Large intestine (tissue), 12 donors: ENCODE measurements at places on chromosomes 4 and X. TPM values are rescaled to one million over a fixed set of nuclear protein-coding genes. Genes with fewer than 3 reads are reported as not detected.

The SCML2 gene
- polyA plus RNA-seq, result 6.1 TPM

The ARHGEF9 gene
- 32.5 TPM for polyA plus RNA-seq

The TRIM61 gene
- polyA plus RNA-seq, result 6.0 TPM

The NSG1 gene
- 30.1 TPM for polyA plus RNA-seq

The UGT2B10 gene
- 0.25 TPM for polyA plus RNA-seq

The ERAS gene
- polyA plus RNA-seq, result 0.27 TPM

The LONRF3 gene
- 3.0 TPM for polyA plus RNA-seq

The GYPB gene
- polyA plus RNA-seq, result 3.4 TPM

The EDA gene
- polyA plus RNA-seq, result 25.1 TPM

GRCh38 chr4:48910511-48910910 is 3.9 kb upstream of the OCIAD2 start:
- no peak for DNase-seq

GRCh38 chrX:40013266-40014195 is 84.2 kb downstream of the BCOR start:
- peak; percentile 92 for DNase-seq

DNA sequence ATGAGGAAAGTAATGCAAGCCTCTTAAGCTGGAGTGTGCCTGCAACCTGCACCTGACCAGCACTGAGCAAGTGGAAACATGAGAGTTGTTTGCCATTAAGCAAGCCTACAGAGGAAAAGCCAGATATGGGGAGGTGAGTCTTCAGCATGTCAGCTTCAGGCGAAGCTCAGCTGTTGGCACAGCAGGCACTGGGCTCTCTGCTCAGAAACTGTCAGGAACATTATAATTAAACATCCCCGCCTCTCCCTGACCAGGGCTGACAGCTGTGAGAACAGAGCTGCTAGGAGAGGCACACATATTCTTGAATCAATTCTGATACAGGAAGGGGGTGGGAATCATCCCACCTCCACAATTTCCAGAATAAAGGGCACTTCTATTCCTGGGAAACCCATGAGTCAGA is 19.0 kb upstream of the DCX start:
- no peak for DNase-seq

- no peak for DNase-seq
These were observed 107.1 kb downstream of the FAM193A start for GRCh38 chr4:2643555-2643954.

DNA sequence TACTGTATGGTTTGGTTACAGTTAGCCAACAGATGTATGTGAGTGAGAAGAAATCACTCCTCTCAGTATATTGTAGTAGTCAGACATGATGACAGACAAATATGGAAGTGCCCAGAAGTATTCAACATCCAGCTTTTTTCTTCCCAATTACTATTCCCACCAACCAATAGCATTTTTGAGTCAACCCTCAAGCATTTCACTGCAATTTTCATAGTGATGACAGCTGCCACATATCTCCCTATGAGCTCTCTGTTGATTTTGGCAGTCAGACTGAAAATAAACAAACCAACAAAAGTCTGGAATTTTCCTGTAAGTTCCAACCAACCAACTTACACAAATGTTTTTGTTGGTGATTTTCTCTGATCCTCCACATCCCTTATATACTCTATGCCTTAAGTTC is 8.2 kb upstream of the TRAM1L1 start:
- DNase-seq, result no peak

DNA sequence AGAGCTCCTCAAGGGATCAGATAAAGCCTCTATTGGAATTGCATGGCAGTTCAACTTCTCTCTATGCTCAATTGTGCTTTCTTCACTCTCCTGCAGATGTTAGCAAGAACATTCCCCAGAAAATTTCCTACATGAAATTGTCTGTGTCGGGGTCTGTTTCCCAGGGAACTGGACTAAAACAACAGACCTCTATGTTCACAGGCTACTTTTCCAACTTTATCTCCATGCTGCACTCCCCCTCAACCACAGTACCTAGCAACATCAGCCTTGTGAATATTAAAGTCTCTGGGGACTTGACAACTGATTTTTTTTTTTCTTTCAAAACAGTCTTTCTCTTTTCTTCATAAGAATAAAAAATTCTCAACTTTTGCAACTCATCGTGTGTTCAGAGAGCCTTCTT is 1470.8 kb upstream of the ADGRL3 start:
- no peak for DNase-seq

DNA sequence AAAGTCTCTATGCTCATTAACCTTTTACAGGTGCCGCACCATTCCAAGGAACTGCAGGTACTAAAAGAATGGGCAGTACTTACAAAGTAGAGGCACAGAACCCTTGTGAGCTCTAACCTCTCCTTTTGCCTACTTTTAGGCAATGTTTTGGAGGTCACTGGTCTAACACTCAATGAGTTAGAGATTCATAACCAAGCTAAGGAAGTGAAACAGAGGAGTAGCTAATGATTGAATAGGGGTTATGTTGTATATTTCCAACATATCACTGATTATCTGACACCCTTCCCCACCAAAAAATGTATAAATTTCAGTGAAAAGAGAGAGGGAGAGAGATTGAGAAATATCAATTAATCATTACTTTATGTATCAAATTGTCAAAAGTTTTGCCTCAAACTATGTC is 269.3 kb downstream of the PCDH7 start:
- DNase-seq, result no peak

DNA sequence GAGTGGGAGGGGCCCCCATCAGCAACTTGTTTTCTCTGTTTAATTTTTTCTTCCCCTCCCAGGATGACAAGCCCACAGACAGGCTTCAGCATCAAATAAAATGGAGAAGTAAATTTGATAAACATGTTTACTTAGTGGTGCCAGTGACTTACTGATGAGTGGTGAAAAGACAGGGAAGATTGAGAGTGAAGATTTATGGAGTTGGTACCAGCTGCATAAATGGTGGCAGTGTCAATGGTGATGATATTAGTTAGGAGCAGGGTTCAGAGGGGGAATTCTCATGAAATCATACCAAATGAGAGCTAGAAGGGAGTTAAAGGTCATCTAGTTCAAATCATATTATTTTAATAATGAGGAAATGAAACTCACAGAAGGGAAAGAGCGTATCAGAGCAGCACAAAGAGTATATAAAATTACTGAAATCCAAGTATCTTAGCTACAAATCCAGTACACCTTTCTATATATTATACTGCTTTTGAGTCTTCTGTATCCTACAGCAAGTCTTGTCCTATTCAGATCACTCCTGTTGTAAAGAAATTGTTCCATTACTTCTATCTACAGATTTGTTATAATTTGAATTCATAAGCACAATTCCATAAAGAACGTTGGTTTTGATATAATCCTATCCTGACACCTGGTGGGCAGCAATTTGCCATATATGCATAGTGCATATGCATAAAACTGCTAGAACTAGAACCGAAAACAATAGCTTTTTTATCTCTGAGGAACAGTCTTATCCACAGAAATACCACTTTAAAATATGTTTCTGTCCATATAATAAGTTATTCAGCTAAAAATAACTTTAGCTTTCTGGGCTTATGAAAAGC is 5.0 kb downstream of the P2RY10 start:
- DNase-seq, result no peak

GRCh38 chrX:30679369-30679768 is 26.1 kb downstream of the GK start:
- DNase-seq, result no peak

DNA sequence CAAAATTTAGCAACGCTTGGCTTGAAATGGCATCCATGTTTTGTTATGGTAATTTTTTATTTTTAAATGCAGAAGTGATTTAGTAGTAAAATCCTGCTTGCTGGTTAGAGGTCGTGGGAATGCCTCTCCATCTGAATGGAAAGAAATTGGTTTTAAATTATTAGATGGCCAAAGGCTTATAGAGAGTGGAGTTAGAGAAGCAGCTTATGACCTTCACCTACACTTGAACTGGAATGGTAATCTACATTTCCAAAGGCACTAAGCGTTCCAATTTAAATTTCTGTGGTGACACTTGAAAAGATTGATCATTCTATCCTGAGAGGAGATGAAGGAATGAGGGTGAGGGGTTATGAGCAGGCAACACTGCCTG is 280.7 kb downstream of the RAPGEF2 start:
- DNase-seq, result no peak

DNA sequence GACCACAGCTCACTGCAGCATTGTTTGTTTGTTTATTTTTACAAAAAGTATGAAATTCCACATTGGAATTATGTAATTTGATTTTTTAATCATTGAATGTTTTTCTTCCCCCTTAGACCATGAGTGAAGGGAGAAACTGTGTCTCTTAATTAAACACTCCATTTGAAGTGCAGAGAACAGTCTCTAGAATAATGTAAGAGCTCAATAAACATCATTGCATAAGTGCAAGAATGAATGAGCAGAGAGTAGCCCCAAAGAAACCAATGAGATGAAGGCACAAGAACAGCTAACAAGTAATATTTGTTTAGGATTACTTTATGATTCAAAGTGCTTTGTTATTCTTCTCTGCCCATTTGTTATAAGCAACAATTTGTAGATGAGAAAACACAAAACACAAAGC is 921.3 kb upstream of the LCORL start:
- DNase-seq, result no peak
